Stimulated activated CD4-positive, alpha-beta T cell treated with anti-CD3 and anti-CD28 coated beads, Interleukin-4, amount 100 ng/mL, for 48 hours (primary cell): ENCODE measurements at places on chromosomes 1 and 21.

GRCh38 chr1:157819896-157820295 is at the start of gene FCRL1:
TSS of gene FCRL1 (minus strand) at chr1:157820120. CDS start at chr1:157820037, 83 bp downstream.
- DNase-seq: no peak

DNA sequence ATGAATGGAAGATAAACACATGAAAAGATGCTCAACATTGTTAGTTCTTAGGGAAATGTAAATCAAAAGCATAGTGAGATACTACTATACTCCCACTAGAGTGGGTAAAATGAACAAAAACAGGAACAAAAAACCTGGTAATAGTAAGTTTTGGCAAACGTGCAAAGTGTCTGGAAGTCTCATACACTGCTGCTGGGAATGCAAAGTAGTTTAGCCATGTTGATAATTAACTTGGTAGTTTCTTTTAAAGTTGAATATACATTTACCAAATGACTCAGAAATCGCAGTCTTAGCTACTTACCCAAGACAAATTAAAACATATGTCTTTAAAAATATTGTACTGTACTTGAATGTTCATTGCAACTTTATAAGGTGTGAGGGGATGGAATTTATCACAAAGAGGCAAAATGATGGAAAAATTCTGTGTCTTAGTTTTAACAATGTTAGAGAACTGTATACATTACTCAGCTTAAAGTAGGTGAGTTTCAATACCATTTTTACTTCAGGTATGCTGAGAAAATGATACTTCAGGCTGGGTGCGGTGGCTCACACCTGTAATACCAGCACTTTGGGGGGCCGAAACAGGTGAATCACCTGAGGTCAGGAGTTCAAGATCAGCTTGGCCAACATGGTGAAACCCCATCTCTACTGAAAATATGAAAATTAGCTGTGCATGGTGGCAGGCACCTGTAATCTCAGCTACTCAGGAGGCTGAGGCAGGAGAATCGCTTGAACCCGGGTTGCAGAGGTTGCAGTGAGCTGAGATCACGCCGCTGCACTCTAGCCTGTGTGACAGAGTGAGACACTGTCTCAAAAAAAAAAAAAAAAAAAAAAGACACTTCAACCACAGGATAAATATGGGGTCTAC is 102.3 kb downstream of the PDE4B start:
- DNase-seq: no peak

DNA sequence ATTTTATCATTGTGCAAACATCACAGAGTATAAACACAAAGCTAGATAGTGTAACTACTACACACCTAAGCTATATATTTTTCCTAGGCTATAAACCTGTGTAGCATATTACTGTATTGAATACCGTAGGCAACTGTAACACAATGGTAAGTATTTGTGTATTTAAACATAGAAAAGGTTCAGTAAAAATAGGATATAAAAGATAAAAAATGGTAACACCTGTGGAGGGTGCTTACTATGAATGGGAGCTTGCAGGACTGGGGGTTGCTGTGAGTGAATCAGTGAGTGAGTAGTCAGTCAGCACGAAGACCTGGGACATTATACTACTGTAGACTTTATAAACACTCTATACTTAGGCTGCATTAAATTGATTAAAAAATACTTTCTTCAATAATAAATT is 4.1 kb downstream of the DTL start:
- DNase-seq: no peak

GRCh38 chr1:203563291-203563690 is 63.3 kb upstream of the ATP2B4 start:
- no peak for DNase-seq

GRCh38 chr1:171213559-171214454 is 28.7 kb downstream of the FMO2 start:
- no peak for DNase-seq

GRCh38 chr1:186325239-186325638 is 49.8 kb downstream of the TPR start:
- no peak for DNase-seq

DNA sequence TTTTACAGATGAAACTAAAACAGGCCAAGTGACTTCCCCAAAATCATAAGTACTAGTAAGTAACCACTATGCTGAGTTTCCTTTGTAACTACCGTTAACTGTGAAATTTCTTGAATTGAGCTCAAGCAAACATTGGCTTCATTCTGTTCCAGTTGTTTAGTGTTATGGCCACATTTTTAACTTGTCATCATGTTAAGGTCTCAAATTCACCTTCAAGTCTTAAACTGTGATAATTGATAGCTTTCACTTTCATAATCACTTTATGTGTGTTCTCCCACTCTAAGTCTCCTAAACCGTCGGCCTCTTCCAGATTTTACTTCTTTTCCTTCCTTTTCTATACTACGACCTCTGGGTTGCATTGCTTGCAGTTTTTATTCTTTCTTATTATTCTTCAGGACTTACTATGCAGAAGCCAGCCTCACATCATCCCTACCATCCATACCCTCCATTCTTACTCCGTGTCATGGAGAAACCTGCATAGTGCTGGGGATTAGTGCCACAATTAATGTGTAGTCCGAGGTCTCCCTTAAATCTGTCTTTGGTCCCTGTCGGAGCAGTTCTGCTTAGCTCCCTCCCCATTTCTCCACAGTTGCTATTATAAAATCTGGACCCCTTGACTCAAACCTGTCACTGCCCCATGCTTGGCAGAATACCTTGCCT is 5.8 kb downstream of the KIF1B start:
- DNase-seq: no peak

- no peak for DNase-seq
Observed at GRCh38 chr21:42109873-42110525, 38.9 kb downstream of the UMODL1 start.
